Midbrain (tissue), 1 donor: ENCODE measurements at places on chromosomes 5 and 9.
A peak's percentile ranks its signal among the peaks of the same experiment; 100 is the strongest.

DNA sequence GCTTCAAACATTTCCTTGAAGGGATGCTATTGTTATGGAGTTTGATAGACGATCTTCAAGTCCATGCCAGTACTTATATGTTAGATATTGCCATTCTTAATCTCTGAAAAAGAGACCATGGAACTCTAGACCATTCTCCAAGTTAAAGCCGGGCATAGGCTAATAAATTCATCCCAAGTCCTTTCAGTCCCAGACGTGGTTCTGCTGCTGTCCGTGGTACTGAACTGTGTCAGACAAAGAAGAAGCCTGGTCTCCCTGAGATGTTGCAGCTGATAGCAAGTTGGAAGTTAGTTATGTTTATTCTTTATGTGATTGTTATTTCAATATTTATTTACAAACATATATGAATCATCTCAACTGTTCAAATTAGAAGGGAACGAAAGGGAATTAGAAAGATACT lies 158.7 kb downstream of the NMUR2 start:
- peak; percentile 1 for DNase-seq

- peak; percentile 82 for DNase-seq
Observed at GRCh38 chr5:14250084-14250695, 107.0 kb downstream of the TRIO start.

GRCh38 chr5:123350742-123351141 lies 72.5 kb downstream of the CEP120 start:
- no peak for DNase-seq

- no peak for DNase-seq
Observed at GRCh38 chr9:71504636-71505035, 263.7 kb downstream of the CEMIP2 start.

DNA sequence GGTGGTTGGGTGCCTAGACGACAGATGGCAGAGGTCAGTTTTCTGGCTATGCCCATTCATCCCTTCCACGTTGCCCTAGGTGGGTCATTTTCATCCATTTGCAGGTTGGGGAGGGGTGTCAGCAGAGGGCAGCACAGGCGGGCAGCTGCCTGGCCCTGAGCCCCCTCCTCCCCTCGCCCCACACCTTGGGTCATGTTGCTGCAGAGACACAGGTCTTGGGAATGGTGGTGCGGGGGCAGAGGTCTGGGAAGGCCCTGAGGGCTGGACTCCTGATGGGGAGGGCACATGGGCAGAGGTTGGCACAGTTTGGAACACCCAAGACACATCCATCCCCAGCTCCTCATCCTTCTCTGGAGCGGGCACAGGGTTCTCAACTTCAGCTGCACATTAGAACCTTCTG lies 103.2 kb upstream of the LMX1B start:
- no peak for DNase-seq

DNA sequence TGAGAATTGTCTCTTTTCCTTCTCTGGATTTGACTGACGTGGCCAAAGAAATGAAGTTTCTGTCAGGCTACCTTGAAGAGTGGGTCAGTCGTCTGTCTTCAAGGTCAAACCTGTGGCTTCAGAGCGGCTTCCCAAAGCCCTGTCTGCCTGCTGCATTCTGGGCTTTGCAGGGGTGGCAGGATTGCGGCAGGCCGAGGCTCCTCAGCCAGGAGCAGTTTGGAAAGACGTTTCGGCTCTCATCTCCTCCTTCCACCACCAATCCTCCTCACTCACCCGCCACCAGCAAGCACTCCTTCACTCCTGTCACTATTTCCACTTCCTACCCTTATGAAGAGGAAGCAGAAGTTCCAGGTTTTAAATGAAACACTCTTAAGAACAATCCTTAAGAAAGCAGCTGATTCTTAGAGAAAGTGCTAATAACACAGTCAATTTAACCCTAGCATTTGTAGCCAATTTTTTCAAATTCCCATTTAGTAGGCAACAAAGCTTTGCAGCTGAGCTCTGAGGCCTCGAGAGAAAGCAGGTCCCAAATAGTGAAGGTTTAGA lies 351.7 kb downstream of the ZNF608 start:
- peak; percentile 68 for DNase-seq

DNA sequence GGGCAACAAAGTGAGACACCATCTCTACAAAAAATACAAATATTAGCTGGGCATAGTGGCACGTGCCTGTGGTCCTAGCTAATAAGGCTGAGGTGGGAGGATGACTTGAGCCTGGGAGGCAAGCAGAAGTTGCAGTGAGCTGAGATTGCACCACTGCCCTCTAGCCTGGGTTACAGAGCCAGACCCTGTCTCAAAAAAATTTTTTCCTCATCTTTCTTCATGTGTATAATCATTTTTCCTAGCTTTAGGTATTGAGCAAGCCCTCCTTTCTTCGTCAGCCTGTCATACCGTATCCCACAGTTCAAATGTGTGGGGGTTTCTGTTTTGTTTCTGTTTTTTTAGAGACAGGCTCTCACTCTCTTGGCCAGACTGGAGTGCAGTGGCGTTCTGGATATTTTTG lies 41.3 kb downstream of the EHMT1 start:
- no peak for DNase-seq

GRCh38 chr5:79992891-79993657 lies 2.0 kb upstream of the MTX3 start:
- DNase-seq: no peak

DNA sequence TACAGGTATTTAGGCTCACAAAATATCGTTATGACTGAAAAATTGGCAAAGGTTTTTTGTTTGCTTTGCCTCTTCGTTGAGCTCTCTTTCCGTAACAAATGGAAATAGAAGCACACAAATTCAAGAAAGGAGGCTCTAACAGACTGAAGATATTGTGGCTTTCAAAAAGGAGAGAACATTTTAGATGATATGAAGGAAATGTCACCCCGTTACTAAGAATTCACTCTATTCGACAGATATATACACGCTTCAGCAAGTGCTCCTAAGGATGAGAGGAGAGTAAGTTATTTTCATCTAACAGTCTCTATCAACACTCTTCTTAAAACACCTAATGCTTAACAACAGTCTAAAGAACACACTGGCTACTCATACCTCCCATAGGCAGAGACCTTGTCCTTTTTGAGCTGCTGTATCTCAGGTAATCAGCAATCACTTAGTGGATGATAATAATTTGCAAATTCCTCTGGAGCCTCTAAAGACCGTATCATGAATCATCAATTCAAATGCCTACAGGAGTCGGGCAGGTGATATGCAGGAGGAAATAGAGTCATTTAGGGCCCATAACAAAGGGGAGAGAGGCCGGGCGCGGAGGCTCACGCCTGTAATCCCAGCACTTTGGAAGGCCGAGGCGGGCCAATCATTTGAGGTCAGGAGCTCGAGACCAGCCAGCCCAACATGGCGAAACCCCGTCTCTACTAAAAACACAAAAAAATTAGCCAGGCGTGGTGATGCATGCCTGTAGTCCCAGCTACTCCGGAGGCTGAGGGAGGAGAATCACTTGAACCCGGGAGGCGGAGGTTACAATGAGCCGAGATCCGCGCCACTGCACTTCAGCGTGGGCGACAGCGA lies 1.4 kb upstream of the HSDL2 start:
- DNase-seq: peak; percentile 12

GRCh38 chr5:109928811-109929210 lies 239.1 kb downstream of the MAN2A1 start:
- DNase-seq: no peak

DNA sequence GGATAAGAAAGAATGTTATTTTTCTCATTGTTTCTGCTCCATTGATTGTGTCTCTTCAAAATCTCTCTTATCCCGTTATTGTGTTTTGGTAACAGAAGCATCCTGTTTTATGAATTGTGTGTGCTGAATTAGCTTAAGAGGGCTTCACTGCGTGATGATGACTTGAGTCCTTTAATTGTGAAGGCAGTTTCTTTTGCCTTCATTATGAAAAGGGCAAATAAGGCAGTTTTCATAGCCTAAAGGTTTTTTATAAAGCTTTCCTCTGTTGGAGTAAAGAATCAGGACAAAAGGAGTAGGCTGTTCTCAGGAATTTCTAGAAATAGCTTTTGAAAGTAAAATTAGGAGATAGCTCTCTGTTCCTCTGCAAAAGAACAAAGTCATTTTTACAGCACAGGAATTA lies 169.8 kb downstream of the FOCAD start:
- no peak for DNase-seq

GRCh38 chr5:128192368-128192767 lies 108.8 kb downstream of the SLC12A2 start:
- DNase-seq: no peak

- DNase-seq: no peak
Observed at GRCh38 chr5:83641946-83642345, 78.7 kb downstream of the HAPLN1 start.
